ENCODE measurements at places on chromosomes 4 and X.

DNA sequence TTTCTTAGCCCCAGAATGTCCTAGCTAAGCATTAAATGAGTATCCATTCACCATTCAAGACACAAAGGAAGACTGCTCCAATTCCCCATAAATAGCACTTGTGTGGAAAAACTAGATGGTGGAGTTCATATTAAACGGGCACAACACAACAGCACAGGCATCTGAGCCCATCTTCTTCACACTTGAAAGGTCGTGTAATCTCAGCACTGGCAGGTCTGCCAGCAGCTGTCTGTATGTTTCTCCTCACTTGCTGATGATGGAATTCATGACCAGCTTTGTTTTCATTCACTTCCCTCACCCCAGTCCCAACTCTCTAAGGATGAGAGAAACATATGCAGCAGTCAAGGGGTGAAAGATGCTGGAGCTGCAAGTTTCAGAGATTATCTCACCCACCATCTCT lies 148.7 kb downstream of the AFAP1 start:
- no peak for DNase-seq

DNA sequence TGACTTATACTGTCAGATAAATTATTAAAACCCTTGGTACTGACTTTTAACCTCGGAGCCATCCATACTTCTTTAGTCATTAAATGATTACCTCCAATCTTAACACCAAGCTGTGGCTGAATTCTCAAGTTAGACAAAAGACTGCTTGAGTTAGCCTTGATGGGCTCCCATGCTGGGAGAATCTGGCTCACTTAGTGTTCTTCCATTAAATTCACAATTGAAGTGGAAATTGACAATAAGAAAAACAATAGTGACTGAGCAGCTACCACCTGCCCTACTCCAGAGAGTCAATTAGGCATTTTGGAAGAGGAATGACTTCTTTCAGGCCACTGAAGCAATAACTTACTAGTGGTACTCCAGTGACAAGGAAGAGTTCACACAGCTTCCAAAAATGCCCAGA lies 503.0 kb upstream of the CPXCR1 start:
- no peak for DNase-seq

- DNase-seq = no peak
These were observed 79.2 kb upstream of the ATOH1 start for GRCh38 chr4:93749292-93749761.

GRCh38 chrX:42978655-42979379 lies 200.9 kb upstream of the PPP1R2C start:
- no peak for DNase-seq

DNA sequence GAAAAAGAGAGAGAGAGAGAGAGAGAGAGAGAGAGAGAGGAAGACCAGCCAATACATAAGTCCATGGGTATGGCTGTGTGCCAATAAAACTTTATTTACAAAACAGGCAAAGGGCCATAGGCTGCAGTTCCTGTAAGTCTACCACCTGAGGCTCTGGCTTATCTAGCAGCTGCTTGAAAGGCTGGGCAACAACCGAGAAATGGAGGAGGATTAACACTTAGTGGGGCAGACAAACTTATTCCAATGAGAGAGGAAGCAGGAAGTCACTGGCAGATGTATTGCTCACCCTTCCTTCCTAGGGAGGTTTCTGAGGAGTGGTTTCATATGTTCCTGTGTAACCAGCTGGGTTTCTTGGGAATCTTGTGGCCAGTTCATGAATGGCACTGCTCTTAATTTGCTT lies 4.7 kb upstream of the GPR143 start:
- no peak for DNase-seq

- DNase-seq = peak; percentile 1
These were observed 252.9 kb upstream of the SMIM31 start for GRCh38 chr4:164501074-164501473.

GRCh38 chrX:86845101-86845500 lies 672.5 kb upstream of the KLHL4 start:
- no peak for DNase-seq
